ENCODE measurements at places on chromosomes 12 and 14.

- DNase-seq = no peak
Measured at GRCh38 chr12:105888696-105889095, 250.1 kb downstream of the NUAK1 start.

DNA sequence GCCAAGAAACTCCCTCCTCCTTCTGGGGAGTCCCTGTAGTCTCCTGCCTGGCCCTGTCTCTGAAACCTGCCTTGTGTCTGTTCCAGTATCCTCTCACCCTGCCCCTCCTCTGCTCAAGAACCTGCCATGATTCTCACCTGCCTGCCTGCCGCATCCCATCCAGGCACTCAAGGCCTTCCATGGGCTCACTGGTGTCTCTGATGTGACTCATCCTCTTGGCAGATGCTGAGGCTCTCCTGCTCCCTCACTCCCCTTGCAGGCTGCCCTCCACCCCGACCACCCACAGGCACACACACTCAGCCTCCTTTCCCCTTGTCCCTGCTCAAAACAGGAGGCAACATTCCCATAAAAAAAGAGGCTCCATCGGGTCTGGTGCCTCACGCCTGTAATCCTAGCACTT is 5.8 kb upstream of the BEGAIN start:
- DNase-seq = no peak

GRCh38 chr12:109098183-109098604 is 797 bp downstream of the UNG start:
- no peak for DNase-seq

DNA sequence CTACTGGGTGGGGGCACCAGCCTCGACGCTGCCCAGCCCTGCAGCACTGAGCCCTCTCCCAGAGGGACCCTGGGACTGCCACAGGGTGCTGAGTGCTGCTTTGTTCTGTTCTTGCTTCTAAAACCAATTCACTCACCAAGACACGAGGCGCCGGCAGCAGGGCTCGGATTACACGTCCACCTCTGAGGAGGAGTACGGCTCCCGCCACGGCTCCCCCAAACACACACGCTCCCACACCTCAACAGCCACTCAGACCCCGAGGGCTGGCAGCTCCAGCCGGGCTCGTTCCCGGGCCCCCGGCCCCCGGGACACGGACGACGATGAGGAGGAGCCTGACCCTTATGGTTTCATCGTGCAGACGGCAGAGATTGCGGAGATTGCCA is 24.3 kb downstream of the CEP170B start:
- DNase-seq = no peak

DNA sequence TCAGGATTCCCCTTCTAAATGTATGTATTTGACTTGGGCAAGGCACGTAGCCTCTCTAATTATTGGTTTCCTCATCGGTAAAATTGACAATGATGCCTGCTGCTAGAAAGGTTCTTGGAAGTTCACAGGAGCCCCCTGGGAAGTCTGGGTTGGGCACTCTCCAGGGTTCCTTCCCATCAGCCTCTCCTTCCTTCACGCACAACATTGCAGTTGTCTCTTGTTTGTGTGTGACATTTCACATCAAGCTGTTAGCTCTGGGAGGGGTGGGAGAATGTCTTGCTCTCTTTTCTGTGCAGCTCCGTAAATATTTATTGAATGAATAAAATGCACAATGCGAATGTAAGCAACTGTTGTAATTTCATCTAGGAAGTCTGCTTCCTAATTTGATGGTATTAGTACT is 153.2 kb upstream of the PRICKLE1 start:
- DNase-seq = no peak

DNA sequence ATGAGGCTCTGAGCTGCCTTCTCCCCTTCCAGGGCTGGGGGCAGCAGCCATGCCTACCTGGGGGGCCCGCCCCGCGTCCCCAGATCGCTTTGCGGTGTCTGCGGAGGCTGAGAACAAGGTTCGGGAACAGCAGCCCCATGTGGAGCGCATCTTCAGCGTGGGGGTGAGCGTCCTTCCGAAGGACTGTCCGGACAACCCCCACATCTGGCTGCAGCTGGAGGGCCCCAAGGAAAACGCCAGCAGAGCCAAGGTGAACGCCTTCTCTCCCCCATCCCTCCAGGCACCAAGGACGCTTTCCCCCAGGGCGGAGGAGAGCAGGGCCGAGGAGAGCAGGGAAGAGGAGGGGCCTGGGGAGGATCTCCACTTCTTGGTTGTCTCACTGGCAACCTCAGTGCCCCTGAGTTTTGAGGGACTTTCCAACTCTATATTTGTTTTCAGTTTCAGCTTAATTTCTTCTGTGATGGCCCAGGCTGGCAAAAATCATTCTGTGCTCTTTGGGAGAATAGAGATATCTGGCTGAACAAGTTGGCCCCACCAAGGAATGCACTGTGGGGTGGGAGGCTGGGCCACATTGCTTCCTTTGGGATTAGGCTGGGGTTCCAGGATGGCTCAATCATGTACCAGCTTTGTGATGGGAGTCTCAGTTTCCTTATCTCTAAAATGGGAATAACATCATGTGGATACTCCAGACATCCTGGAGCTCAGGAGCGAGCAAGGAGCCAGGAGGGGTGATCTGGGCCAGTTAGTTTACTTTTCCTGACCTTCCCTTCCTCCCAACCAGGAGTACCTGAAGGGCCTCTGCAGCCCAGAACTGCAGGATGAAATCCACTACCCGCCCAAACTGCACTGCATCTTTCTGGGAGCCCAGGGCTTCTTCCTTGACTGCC is 1.2 kb downstream of the KHNYN start:
- DNase-seq = peak; percentile 78

- no peak for DNase-seq
Measured at GRCh38 chr14:33465846-33466700, 484.8 kb downstream of the EGLN3 start.

DNA sequence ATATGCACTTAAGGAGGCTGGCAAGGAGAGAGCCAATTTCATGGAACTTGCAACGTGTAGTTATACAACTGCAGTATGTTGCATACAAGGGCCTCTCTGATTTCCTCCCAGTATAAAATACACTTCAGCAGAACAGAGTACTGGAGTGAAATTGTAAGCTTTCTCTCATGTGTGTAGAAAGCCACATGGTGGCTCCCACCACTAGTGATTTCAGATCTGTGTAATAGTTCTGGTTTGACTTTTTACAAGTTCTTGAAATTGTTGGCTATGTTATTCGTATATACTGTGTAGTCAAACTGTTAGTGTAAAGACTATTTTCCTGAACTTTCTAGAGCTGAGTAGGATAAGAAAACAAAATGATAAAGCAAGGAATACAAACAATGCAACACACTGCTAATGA is 16.4 kb upstream of the LMO3 start:
- no peak for DNase-seq

GRCh38 chr12:51953089-51953488 is 1.6 kb downstream of the ACVR1B start:
- no peak for DNase-seq

DNA sequence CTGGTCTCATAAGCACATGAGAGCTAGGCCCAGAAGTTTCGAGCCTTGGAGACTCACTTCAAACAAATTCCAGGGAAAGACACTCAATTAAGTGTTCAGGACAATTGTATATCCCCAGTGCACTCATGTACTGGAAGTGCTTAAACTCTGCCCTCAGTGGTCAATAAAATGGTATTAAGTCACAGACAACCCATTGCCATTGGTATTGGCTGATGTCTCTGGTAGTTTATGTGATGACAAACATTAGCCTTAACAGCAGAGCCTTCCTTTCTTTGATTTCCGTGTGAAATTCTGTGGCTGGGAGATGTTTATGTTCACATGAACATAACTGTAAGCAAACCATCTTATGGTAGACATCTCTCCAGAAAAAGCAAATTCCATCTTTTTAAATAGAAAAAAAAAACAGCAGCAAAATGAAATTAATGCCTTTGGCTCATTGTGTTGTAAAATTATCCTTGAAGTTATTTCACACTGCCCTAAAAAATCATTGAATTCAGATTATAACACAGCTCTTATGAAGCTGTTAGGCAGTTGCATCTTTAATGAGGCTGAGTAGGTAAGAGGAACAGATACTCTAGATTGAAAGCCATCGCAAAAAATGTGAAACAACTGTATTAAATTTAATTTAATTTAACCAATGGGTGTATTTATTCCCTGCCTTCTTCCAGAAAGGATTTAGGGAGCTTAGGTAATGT is 216.2 kb upstream of the PLEKHG7 start:
- no peak for DNase-seq

DNA sequence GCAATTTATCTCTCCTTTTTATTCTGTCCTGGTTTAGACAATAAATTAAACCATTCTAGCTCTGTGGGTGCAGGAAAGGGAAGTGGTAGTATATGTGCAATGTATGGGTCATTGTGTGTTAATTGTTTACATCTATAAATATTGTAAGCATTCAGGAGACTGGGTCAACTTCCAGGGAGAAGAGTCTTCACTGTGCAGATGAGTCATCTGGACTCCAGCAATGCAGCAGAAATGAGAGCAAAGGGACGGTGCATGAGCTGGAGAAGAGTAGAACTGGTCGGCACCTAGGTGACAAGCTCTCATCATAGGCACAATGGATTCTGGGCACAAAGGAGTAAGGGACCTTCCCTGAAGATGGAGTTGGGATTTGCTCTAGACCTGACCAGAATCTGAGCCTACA is 211.1 kb upstream of the DAAM1 start:
- DNase-seq = no peak

- DNase-seq = no peak
Measured at GRCh38 chr12:111850526-111850925, 8.5 kb downstream of the MAPKAPK5 start.

- DNase-seq = no peak
Measured at GRCh38 chr12:78835493-78835892, 29.1 kb upstream of the SYT1 start.

GRCh38 chr14:20400965-20401593 is 12.2 kb downstream of the TEP1 start:
- DNase-seq = peak; percentile 43

Measured in activated CD4-positive, alpha-beta memory T cell treated with anti-CD3 and anti-CD28 coated beads for 36 hours (primary cell).